ENCODE measurements at places on chromosomes 7 and 10. TPM values are rescaled to one million over a fixed set of nuclear protein-coding genes. Genes with fewer than 3 reads are reported as not detected.

Gene ASIC3
- total RNA-seq: 4.8 TPM

Gene DKK1
- not detected for total RNA-seq

Gene C10orf53
- total RNA-seq: not detected

Gene GARIN1A
- total RNA-seq: 2.2 TPM

Gene HOXA5
- not detected for total RNA-seq

Gene ZSCAN21
- total RNA-seq: 13.2 TPM

Gene VSTM2A
- not detected for total RNA-seq

GRCh38 chr10:61986382-61986781, 84.9 kb downstream of the ARID5B start:
- peaks cover 11% of the 10 kb centered on the region for H3K36me3 ChIP-seq
- no peak overlapping the region for H3K4me3 ChIP-seq
- H3K27ac ChIP-seq: peak overlapping the region; percentile 84

DNA sequence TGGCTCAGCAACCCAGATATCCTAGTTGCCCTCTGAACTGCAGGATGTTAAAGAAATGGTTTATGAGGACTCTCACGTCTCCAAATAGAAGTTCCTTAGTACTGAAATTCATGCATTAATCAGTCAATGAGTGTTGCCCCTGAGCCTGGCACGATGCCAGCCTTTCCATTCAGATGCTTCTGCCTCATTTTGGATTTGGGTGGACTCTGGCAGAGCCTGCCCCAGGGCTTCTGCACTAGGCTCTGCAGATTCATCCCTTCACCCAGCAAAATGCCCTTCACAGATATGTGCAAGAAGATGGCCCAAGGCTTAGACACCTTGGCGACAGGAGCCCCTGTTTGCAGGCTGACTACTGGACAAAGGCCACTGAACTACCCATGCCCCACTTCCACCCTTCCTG, 747.8 kb downstream of the GRID1 start:
- no peak for DNase-seq
- no peaks in the 10 kb centered on the region for H3K27me3 ChIP-seq
- no peaks in the 10 kb centered on the region for H3K36me3 ChIP-seq
- no peak overlapping the region for H3K27ac ChIP-seq

DNA sequence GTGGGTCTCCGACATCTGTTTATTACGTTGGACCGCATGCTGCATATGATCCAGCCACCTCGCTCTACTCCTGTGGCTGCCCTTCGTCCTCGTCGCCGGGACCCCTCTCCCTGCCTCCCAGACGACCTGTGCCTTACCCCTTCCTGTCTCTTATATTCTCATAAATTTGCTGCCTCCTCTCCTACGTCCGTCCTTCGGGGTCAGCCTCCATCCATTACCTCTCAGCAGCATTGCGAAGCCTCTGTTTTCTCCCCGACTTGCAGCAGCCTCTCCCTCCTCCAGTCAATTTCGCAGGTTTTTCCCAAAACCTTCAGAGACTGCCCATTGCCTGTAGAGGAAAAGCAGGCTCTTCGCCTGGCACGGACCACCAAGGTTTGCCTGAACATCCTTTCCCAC, 39.4 kb upstream of the LEP start:
- H3K4me1 ChIP-seq: peaks cover 12% of the 10 kb centered on the region
- no peak for DNase-seq
- H3K4me3 ChIP-seq: peak overlapping the region; percentile 2
- H3K36me3 ChIP-seq: no peaks in the 10 kb centered on the region
- no peak overlapping the region for H3K27ac ChIP-seq

DNA sequence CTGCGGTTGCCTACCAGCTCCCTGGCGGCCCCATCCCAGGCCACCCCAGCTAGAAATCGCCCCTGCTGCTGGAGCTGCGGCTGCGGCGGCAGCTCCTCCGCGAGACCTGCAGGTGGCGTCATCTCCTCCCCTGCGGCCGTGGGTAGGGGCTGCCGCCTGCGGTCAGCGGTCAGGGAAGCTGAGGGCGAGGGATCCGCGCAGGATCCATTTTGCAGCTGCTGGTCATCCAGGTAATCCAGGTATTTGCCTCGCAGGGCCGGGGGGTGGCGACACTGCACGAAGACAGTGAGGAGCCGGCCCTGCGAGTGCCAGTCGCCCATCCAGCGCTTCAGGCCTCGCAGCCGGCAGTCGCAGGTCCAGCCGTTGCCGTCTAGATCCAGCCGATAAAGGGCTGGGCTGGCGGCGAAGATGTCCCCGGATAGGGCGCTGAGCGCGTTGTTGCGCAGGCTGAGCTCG, 1.5 kb downstream of the TRIL start:
- no peaks in the 10 kb centered on the region for H3K36me3 ChIP-seq
- DNase-seq: peak; percentile 25
- H3K4me1 ChIP-seq: peaks cover 22% of the 10 kb centered on the region
- no peak overlapping the region for H3K27ac ChIP-seq

DNA sequence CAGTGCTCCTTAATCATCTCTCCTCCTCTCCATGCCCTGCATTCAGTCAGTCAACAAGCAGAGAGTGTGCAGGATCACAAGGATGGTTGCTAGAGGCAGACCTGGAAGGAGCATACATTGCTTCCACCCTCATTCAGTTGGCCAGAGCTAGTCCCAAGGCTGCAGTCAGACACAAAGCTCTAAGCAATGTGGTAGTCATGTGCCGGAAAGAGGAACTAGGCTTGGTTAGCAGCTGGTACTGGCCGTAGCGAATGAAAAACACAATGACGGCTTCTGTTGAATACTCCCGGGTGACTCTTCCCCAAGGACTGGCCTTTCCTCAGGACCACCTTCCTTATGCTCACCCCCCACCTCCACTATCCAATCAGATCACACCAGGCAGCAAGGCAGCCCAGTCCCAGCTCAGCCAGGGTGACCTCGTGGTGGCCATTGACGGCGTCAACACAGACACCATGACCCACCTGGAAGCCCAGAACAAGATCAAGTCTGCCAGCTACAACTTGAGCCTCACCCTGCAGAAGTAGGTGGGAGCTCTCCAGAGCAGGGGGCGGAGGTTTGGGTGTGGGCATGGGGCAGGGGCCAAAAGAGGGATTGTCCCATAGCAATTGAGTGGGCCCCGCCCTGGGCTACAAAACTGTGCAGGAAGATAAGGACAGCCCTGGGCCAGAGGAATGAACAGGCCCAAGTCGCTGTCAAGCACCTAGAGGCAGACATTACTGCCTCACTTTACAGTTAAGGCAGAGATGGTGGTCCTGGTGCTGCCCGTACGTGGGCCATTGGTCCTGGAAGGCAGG, 10.9 kb downstream of the LDB3 start:
- no peaks in the 10 kb centered on the region for H3K36me3 ChIP-seq
- peaks cover 6% of the 10 kb centered on the region for H3K4me1 ChIP-seq
- no peak overlapping the region for H3K4me3 ChIP-seq
- H3K27me3 ChIP-seq: peaks cover 2% of the 10 kb centered on the region
- no peak for DNase-seq
- no peak overlapping the region for H3K27ac ChIP-seq

DNA sequence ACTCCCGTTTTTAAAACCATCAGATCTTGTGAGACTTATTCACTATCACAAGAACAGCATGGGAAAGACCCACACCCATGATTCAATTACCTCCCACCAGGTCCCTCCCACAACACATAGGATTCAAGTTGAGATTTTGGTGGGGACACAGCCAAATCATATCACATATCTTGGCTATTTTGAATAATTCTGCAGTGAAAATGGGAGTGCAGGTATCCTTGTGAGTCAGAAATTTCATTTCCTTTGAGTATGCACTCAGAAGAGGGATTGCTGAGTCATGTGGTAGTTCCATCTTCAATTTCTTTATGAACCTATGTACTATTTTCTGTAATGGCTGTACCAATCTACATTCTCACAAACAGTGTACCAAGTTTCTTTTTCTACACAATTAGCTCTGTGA, 125.8 kb downstream of the ANKRD7 start:
- no peaks in the 10 kb centered on the region for H3K36me3 ChIP-seq
- H3K27ac ChIP-seq: no peak overlapping the region
- H3K4me3 ChIP-seq: no peak overlapping the region
- peaks cover 6% of the 10 kb centered on the region for H3K4me1 ChIP-seq

DNA sequence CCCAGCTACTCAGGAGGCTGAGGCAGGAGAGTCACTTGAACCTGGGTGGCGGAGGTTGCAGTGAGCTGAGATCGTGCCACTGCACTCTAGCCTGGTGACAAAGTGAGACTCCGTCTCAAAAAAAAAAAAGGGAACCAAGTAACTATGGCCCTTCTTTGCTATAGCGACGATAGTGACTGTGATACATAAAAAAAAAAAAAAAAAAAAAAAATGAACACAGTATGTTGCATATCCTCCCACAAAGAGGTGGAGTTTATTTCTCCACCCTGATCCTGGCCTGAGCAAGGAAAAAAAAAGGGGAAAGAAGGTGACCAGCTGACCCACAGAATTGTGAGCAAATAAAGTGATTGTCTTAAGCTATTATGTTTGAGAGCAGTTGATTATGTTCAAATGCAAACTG, 42.3 kb upstream of the STEAP1B start:
- no peak overlapping the region for H3K27ac ChIP-seq
- no peak for DNase-seq
- no peaks in the 10 kb centered on the region for H3K4me1 ChIP-seq
- no peaks in the 10 kb centered on the region for H3K27me3 ChIP-seq
- H3K4me3 ChIP-seq: no peak overlapping the region
- H3K36me3 ChIP-seq: no peaks in the 10 kb centered on the region

GRCh38 chr7:117673367-117673766, 193.5 kb downstream of the CFTR start:
- H3K27ac ChIP-seq: no peak overlapping the region
- H3K36me3 ChIP-seq: no peaks in the 10 kb centered on the region
- H3K4me3 ChIP-seq: no peak overlapping the region
- no peak for DNase-seq

DNA sequence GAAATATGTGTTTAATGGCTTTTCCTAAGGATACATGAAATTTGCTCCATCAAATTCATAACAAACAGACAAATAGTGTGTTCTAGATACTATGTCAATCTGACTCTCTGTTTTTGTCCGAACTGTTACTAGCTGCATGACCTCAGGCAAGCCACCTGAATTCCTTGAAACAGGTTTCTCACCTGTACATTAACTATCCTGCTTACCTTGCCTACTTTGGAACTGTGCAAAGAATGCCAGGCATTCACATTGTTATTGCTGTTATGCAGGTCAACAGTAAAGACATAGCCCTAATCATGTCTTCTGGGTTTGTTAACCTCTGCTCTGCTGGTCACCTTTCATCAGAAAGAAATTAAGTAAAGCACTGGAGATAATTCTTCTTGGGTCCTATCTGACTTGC, 1283.9 kb upstream of the CELF2 start:
- H3K27me3 ChIP-seq: no peaks in the 10 kb centered on the region
- no peaks in the 10 kb centered on the region for H3K4me1 ChIP-seq
- H3K27ac ChIP-seq: no peak overlapping the region
- no peaks in the 10 kb centered on the region for H3K36me3 ChIP-seq

DNA sequence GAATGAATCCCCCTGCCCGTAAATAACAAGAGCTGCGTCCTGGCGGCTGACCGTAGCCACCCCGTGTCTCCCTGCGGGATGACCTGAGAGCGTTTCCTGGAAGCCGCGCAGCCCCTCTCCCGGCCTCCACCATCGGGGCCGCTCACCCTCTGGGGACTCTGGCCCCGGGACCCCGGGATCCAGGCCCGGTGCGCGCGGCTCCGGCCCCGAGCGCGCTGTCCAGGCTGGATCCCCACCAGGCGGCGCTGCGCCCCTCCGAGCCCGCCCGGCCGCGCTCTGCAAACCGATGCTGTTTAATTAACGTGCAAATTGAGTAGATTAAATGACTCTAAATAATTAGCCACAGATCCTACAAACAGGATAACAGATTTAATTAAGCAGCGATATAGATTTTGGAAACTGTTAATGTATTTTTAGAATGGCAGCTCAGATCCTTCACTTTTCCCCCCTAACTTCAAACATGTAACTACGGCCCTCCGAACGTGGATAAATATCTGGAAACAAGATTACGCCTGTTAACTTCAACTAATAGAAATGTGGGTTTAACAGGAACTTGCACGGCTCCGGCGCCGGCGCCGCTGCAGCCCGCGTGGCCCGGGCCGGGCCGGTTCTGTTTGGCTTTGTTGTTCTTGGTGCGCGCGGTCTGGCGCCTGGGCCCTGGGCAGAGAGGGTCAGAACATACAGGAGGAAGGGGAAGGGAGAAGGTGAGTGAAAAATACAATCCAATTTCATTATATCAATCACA, 7.1 kb upstream of the UNCX start:
- no peak overlapping the region for H3K4me3 ChIP-seq
- peaks cover 73% of the 10 kb centered on the region for H3K27me3 ChIP-seq

- DNase-seq: peak; percentile 21
- H3K36me3 ChIP-seq: no peaks in the 10 kb centered on the region
- no peak overlapping the region for H3K4me3 ChIP-seq
- no peak overlapping the region for H3K27ac ChIP-seq
- no peaks in the 10 kb centered on the region for H3K27me3 ChIP-seq
Measured at GRCh38 chr10:17838080-17838648, 29.0 kb downstream of the MRC1 start.

DNA sequence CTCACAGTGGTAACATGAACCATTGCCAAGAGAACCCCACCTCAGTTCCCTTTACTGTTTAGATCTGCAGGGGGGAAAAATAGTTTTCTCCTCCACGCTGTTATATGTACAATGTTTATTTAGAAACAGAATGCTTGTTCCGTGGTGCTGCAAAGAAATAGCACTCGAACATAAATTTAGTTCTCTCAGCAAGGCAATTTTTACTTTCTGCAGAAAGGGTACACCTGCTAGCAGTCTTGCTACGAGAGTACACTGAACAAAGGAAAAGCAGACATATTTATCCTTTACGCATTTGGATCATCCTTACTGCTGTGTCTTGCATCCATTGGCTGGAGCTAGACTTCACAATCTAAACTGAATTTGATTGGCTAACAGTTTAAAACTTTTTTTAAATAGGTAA, 178.5 kb downstream of the HECW1 start:
- no peak overlapping the region for H3K27ac ChIP-seq
- H3K4me1 ChIP-seq: no peaks in the 10 kb centered on the region
- H3K4me3 ChIP-seq: no peak overlapping the region
- no peaks in the 10 kb centered on the region for H3K36me3 ChIP-seq
- no peaks in the 10 kb centered on the region for H3K27me3 ChIP-seq

GRCh38 chr10:46077141-46077554, 31.1 kb upstream of the MSMB start:
- no peaks in the 10 kb centered on the region for H3K27me3 ChIP-seq
- DNase-seq: no peak
- no peaks in the 10 kb centered on the region for H3K36me3 ChIP-seq
- no peak overlapping the region for H3K4me3 ChIP-seq
- H3K4me1 ChIP-seq: no peaks in the 10 kb centered on the region

DNA sequence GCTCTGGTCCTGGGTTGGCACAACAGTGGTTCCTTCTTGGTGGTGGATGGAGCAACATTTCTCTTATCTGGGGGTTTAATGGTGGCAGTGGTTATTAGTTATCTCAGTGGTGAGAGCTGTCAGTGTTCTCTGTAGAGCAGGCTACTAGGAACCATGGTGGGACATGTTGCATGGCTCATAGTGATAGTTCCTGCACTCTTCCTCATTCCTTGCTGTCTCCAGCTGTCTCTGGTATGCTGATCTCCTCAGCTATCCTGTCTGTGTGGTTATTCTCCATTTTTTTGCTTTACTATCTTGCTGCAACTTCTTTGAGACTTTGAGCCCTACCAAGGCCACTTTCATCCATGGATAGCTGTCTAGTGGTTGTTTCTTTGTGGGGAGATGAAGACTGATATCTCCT, 44.0 kb downstream of the CCDC7 start:
- H3K27ac ChIP-seq: no peak overlapping the region
- H3K4me3 ChIP-seq: no peak overlapping the region
- no peak for DNase-seq
- peaks cover 6% of the 10 kb centered on the region for H3K36me3 ChIP-seq
- no peaks in the 10 kb centered on the region for H3K27me3 ChIP-seq
- no peaks in the 10 kb centered on the region for H3K4me1 ChIP-seq

- no peaks in the 10 kb centered on the region for H3K36me3 ChIP-seq
- no peaks in the 10 kb centered on the region for H3K27me3 ChIP-seq
- H3K4me3 ChIP-seq: no peak overlapping the region
- DNase-seq: no peak
Measured at GRCh38 chr10:131892806-131893675, 7.8 kb upstream of the PPP2R2D start.

All from B cell (primary cell).